ENCODE measurements at places on chromosomes 6 and 20.

DNA sequence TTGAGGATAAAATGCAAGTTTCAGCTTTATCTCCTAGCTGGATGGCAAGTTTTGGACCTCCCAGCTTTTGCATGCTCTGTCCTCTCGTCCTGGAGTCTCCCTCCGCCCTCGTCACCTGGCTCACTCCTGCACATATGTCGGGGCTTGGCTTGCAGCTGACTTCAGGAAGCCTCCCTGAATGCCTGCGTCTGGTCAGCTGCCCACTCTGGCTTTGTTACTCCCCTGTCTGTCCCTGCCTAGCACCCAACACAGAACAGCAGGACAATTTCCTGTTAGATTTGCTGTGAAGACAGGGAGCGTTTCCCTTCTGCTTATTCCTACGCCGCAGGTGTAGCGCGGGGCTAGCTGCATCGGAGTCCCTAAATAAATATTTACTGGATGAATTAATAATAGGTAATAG lies 5.4 kb downstream of the JPH2 start:
- no peak for DNase-seq

DNA sequence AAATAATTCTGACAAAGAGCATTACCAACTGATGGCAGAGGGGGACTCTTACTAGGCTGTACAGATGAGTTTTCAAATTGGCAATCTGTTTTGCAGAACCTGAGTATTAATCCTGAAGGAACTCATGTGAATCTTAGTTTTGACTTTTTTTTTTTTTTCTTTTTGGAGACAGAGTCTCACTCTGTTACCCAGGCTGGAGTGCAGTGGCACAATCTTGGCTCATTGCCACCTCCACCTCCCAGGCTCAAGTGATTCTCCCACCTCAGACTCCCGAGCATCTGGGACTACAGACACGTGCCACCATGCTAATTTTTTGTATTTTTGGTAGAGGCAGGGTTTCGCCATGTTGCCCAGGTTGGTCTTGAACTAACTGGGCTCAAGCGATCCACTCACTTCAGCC lies 49.3 kb downstream of the KCTD20 start:
- no peak for DNase-seq

DNA sequence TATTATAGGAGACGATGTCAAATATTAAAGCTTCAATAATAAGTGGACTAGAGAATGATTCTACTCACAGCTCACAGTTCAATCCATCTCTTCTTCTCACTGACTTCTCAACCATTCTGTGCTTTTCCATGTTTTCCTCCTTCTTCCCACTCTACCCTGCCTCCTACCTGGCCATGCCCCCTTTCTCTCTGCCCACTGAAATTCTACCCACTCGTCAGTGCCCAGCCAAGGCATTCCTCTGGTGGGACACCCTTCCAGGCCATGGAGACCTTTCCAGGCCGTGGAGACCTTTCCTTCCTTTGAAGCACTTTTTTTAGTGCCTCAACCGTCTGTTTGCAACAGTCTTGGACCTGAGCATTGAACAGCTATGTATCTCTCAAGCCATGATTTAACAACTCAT lies 18.5 kb downstream of the BACH2 start:
- DNase-seq = no peak

- DNase-seq = no peak
Observed at GRCh38 chr6:106882601-106883518, 91.7 kb downstream of the CD24 start.

GRCh38 chr6:118280210-118280609 lies 267.9 kb upstream of the PLN start:
- no peak for DNase-seq

DNA sequence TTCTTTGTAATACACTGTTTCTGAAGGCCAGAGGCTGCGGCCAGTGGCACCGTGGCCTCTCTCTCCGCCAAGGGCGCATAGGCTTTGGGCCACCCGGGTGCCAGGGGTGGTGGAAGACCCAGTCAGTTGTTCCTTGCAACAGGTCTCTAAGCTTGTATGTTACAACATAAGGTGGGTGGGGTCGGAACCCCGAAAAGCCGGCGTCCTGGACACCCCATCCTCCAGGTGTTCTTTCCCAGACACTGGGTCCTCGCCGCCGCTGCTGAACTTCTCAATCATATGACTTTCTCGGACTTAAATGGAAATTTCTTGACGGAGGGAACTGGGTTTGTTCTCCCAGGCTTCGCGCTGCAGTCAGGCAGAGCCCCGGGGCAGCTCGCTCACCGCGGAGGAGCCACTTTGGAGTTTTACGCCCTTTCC lies 983 bp upstream of the KCNQ5 start:
- no peak for DNase-seq

GRCh38 chr6:99801805-99802204 lies 192.2 kb downstream of the MCHR2 start:
- DNase-seq = no peak

- no peak for DNase-seq
Observed at GRCh38 chr6:153618371-153619322, 420.4 kb upstream of the OPRM1 start.

- no peak for DNase-seq
Observed at GRCh38 chr6:154429711-154430110, 73.1 kb upstream of the IPCEF1 start.

DNA sequence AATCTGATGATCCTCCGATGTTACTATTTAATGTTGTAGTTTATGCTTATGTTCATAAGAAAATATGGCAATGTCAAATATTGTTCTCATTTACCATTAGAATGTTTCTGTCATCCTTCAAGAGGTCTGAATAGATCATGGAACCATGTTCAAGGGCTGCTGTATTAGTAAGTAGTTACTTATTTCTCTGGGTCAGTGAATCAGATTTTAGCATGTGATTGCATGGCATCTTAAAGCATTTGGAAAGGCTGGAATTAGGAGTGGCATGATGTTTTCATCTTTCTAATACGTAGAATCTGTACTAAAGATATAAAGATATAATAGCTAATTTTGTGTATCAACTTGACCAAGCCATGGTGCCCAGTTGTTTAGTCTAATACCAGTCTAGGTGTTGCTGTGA lies 40.5 kb upstream of the NKX2-4 start:
- DNase-seq = no peak

GRCh38 chr6:152267967-152268845 lies 369.0 kb downstream of the SYNE1 start:
- DNase-seq = no peak

GRCh38 chr20:6347916-6348315 lies 225.1 kb upstream of the FERMT1 start:
- DNase-seq = no peak

- DNase-seq = no peak
Observed at GRCh38 chr20:54848262-54848661, 372.9 kb downstream of the DOK5 start.

DNA sequence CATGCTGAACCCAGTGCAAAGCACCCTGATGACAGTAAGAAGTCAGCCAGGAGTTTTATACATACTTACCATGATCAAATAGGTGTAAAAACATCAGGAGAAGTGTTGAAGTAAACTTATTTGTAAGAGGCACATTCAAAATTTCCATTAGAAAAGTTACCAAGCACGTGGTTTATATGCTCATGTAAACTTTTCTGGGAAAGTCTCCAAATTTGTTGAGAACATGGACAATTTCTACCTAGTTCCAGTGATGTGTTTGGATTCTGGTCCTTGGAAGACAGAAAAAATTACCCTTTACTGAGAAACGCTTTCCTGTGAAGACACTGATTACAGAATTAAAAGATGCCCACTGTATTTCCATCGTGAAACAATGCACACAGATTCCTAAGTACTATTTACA lies 288.9 kb upstream of the CDH4 start:
- no peak for DNase-seq

DNA sequence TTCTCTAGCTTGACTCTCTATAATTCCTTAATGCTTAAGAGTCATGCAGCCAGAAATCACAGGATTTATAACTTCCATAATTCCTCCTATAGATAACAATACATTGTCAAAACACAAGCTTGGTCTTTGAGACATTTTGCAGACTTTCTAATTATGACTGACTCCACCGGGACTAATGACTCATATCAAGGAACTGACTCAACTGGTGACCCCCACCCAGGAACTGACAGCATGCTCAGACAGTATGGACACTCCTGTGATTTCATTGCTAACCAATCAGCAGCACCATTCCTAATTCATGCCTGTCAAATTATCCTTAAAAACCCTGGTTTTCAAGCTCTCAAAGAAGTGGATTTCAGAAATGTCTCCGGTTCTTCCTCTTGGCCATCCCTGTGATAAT lies 670.5 kb upstream of the IMPG1 start:
- no peak for DNase-seq

DNA sequence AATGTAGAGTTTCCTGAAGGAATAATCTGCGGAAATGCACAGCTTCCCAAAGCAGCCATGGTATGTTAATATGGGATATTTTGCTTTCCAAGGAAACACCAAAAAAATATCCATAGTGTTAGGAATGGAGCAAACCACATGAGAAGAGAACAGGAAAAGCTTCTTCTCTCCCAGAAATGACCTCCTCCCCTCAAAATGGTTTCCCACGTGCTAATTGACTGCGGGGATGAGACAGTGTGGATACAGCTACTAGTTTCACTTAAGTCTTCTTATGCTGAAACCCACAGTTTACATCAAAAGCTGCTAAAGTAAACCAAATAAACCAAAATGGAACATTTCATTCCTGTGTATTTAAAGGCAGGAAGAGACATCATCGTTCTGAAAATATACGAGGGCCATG lies 69.4 kb downstream of the FYN start:
- DNase-seq = no peak

GRCh38 chr6:105648276-105648675 lies 245.4 kb upstream of the PREP start:
- no peak for DNase-seq

DNA sequence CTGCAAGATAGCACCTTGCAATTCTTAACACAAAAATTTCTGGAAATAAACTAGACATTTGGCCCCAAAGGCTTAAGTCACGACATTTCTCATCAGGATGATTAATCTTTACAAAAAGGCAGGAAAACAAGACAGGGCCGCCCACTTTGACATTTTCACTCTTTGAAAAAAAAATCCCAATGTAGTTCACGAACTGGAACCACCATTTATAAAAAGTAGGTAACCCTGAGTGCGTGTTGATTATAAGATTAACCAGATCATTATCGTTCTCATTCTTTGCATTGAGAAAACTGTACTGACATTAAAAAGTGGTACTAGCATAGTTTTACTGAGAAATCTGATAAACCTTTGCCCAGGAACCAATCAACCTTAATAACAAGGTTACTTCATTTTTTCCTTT lies 108.8 kb downstream of the HUS1B start:
- no peak for DNase-seq

GRCh38 chr6:163793011-163793983 lies 378.8 kb downstream of the QKI start:
- no peak for DNase-seq

- no peak for DNase-seq
Observed at GRCh38 chr20:46118481-46119020, 437 bp downstream of the CD40 start.

DNA sequence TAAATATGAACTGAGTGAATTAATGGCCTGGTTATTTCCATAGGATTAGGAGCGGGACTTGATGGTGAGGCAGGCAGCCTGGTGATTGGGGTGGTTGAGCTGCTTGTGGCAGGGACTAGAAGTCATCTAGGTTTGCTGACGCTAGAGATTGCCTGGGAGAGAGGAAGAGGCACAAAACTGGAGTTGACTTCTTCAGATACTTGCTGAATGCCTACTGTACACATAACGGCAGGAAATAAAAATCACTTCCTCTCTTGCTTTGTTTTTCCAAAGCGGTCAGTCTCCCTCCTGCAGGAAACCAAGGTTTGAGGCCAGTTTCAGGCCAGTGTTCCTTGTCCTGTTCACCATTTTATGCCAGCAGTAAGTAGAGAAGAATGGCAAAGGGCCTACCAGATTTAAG lies 36.7 kb upstream of the MYLIP start:
- no peak for DNase-seq

GRCh38 chr6:81145506-81145905 lies 607.0 kb downstream of the TENT5A start:
- DNase-seq = no peak

DNA sequence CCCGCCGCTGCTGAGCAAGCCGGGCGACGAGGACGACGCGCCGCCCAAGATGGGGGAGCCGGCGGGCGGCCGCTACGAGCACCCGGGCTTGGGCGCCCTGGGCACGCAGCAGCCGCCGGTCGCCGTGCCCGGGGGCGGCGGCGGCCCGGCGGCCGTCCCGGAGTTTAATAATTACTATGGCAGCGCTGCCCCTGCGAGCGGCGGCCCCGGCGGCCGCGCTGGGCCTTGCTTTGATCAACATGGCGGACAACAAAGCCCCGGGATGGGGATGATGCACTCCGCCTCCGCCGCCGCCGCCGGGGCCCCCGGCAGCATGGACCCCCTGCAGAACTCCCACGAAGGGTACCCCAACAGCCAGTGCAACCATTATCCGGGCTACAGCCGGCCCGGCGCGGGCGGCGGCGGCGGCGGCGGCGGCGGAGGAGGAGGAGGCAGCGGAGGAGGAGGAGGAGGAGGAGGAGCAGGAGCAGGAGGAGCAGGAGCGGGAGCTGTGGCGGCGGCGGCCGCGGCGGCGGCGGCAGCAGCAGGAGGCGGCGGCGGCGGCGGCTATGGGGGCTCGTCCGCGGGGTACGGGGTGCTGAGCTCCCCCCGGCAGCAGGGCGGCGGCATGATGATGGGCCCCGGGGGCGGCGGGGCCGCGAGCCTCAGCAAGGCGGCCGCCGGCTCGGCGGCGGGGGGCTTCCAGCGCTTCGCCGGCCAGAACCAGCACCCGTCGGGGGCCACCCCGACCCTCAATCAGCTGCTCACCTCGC lies 1.5 kb downstream of the ARID1B start:
- no peak for DNase-seq

DNA sequence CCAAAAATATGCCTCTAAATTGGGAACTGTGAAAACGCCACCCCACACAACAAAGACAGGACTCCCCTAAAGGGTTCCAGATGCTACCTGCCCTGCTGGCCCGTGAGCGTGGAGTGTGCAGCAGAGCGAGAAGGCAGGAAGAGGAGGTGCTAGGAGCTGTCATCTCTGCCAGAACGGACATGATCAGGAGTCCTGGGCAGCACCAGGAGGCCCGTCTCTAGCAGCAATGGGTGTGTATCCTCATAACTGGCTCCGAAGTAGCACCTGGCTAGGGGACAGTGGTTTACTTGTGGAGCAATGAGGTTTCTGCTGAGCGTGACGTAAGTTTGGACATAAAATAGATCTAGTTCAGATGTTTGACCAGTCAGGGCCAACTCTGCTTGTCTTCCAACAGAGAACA lies 226.0 kb downstream of the CDH4 start:
- no peak for DNase-seq

- DNase-seq = no peak
Observed at GRCh38 chr6:141728330-141728729, 404.4 kb upstream of the GJE1 start.
